Suprapubic skin (tissue), 4 donors: ENCODE measurements at places on chromosomes 4 and X.

- no peak overlapping the region for H3K27ac ChIP-seq
- no peaks in the 10 kb centered on the region for H3K4me1 ChIP-seq
- DNase-seq: no peak
- no peaks in the 10 kb centered on the region for H3K36me3 ChIP-seq
- H3K27me3 ChIP-seq: no peaks in the 10 kb centered on the region
- H3K4me3 ChIP-seq: no peak overlapping the region
These were observed 66.5 kb upstream of the SPIN4 start for GRCh38 chrX:63417649-63418048.

DNA sequence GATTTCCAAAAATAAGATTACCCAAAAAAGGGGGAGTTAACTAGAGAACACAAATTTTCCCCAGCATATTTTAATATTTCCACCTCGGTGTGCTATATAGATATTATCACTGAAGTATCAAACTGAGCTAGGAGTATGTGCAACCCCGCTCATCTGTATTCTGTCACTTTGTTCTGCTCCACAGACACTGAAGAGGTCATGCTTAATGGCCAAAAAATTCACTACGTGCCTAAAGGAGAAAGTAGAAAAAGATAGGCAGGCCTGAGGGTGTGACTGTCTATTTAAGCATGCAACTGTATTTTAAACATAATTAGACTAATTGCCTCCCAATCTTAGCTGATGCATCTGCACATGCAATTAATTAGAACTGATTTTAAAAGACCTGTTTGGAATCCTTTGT is 24.5 kb downstream of the SH3RF1 start:
- no peaks in the 10 kb centered on the region for H3K27me3 ChIP-seq
- peaks cover 18% of the 10 kb centered on the region for H3K4me1 ChIP-seq
- no peaks in the 10 kb centered on the region for H3K36me3 ChIP-seq
- no peak overlapping the region for H3K4me3 ChIP-seq
- no peak for DNase-seq
- no peak overlapping the region for H3K27ac ChIP-seq

DNA sequence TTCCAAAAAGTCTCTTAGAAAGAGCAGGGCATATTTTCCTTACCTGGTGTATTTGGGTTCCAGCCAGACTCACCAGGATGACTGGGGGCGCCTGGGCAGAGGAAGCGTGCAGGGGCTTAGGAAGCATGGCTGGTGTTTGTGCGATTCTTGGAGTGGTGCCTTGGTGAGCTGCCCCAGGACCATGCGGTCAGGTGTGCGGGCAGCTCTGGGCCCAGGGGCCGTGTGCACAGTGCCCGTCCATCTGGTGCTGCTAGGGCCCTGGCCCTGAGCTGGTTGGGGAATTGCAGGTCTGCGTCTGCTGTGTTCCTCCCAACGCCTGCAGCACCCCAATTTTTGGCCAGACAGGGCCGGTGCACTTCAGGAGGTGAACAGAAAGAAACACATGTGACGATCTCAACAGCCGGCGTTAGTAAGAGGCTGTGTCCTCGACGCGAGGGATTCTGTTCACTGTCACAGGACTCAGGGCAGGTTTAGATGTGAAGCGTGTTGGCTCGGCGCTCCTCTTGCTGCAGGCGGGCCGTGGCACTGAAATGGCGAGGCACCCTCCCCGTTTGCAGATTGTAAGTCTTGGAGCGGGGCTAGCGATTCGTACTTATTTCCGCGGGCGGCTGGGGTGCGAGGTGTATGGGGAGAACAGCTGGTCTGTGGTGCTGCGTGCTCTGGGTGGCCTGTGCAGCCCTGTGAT is 15.2 kb downstream of the RGS12 start:
- H3K4me3 ChIP-seq: no peak overlapping the region
- no peak overlapping the region for H3K27ac ChIP-seq
- H3K4me1 ChIP-seq: peaks cover 29% of the 10 kb centered on the region
- H3K36me3 ChIP-seq: no peaks in the 10 kb centered on the region
- H3K27me3 ChIP-seq: no peaks in the 10 kb centered on the region

DNA sequence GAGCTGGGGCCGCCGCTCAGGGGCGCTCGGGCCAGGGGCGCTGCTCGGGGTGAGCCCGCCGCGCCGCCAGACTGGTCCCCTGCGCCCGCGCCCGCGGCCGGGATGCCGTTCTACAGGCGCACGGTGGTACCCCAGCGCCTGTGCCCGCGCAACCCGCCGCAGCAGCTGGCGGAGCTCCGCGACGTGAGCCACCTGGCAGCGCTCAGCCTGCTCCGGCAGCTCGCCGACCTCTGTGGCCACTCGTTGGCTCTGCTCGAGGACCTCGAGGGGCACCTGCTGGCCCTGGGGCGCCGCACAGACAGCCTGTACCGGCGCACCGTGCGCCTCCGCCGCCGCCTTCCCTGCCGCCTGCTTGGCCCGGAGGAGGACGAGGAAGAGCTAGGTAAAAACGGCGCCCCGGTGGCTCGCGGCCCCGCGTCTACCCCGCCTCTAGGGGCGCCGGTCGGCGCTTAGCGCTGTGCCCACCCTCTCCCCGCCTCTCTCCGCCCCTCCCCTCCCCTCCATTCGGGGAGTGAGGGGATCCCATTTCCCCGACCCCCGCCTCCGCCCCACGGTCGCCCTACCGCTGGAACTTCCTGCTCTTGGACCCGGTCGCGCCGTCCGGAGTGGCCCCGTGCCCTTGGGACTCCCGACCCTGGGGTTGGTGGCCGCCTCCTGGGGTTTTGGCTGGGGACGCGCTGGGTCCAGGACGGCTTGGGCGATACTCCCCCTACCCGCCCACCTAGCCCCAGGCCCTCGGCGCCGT is 513 bp downstream of the NHSL2 start:
- DNase-seq: no peak
- H3K27me3 ChIP-seq: peaks cover 25% of the 10 kb centered on the region
- H3K4me3 ChIP-seq: peak overlapping the region; percentile 52

- no peak overlapping the region for H3K27ac ChIP-seq
- no peaks in the 10 kb centered on the region for H3K36me3 ChIP-seq
- H3K4me3 ChIP-seq: no peak overlapping the region
- DNase-seq: no peak
- H3K4me1 ChIP-seq: no peaks in the 10 kb centered on the region
These were observed 799.8 kb downstream of the CCSER1 start for GRCh38 chr4:90926957-90927356.

DNA sequence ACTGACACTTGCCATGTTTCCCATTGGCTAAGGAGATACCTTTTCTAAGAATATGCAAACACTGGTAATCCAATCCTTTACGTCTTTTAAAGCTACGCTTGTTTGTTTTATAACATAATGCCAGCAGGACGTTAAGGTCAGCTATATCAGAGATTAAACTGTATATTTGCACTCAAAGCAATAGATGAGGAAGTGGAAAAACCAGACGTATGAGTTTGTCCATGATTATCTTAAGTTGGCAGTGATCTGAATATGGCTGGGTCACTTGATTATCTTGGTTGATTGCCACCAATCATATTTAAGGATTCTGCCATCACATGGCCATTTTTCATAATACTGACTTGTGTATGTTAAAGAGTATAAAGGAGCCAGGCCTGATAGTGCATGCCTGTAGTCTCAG is 19.4 kb downstream of the TMSB4X start:
- H3K4me3 ChIP-seq: no peak overlapping the region
- H3K4me1 ChIP-seq: peaks cover 4% of the 10 kb centered on the region
- H3K27ac ChIP-seq: no peak overlapping the region
- H3K27me3 ChIP-seq: no peaks in the 10 kb centered on the region

GRCh38 chr4:100288811-100289529 is 98.7 kb upstream of the DDIT4L start:
- H3K27me3 ChIP-seq: no peaks in the 10 kb centered on the region
- H3K27ac ChIP-seq: peak overlapping the region; percentile 13
- H3K36me3 ChIP-seq: no peaks in the 10 kb centered on the region
- no peaks in the 10 kb centered on the region for H3K4me1 ChIP-seq

DNA sequence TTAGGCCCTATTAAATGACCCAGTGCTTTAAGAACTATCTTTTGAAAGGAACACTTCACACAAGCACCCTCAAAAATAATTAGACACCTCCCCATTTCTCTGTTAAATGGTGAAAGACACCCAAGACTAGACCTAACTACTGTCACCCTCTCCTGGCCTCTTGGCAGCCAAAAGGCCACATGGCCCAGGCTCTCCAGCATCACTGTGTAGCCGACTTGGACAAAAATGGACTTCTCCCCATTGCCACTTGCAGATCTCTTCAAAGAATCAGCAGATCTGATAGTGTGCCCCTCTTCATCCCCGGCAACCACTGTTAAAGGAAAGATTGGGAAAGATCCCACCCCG is 2.0 kb downstream of the MID1IP1 start:
- no peaks in the 10 kb centered on the region for H3K4me1 ChIP-seq
- no peak for DNase-seq
- H3K4me3 ChIP-seq: peak overlapping the region; percentile 67
- H3K36me3 ChIP-seq: no peaks in the 10 kb centered on the region

- no peak for DNase-seq
- no peak overlapping the region for H3K4me3 ChIP-seq
- H3K4me1 ChIP-seq: no peaks in the 10 kb centered on the region
- no peaks in the 10 kb centered on the region for H3K36me3 ChIP-seq
- no peak overlapping the region for H3K27ac ChIP-seq
These were observed 1308.6 kb downstream of the ARAP2 start for GRCh38 chr4:34935739-34936138.

GRCh38 chr4:77336411-77337142 is 179.6 kb downstream of the CCNG2 start:
- H3K4me1 ChIP-seq: no peaks in the 10 kb centered on the region
- H3K27ac ChIP-seq: no peak overlapping the region
- H3K36me3 ChIP-seq: no peaks in the 10 kb centered on the region

DNA sequence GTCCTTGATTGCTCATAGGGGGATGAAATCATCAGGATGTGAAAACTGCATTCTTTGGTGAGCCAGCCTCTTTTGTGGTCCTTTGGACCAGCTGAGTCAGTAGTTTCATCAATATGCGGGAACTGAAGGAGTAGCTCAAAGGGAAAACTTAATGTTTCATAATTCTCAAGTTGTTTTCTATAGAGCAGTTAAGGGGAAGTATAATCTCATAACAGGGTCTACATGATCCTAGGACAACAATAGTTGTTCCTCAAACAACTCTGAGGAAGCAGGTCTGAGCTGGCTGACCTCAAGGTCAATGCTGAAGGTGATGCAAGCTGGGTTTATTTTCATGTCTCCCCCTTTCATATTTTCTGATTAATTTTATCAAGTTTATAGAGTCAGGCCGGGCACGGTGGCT is 36.1 kb upstream of the IRF2 start:
- no peak for DNase-seq
- no peak overlapping the region for H3K27ac ChIP-seq
- no peaks in the 10 kb centered on the region for H3K27me3 ChIP-seq
- H3K4me3 ChIP-seq: no peak overlapping the region
- H3K4me1 ChIP-seq: peaks cover 13% of the 10 kb centered on the region
- no peaks in the 10 kb centered on the region for H3K36me3 ChIP-seq

- no peaks in the 10 kb centered on the region for H3K36me3 ChIP-seq
- no peaks in the 10 kb centered on the region for H3K4me1 ChIP-seq
- no peak overlapping the region for H3K4me3 ChIP-seq
- no peaks in the 10 kb centered on the region for H3K27me3 ChIP-seq
These were observed 8.4 kb upstream of the RXFP1 start for GRCh38 chr4:158513256-158513655.

- no peak overlapping the region for H3K27ac ChIP-seq
- no peaks in the 10 kb centered on the region for H3K4me1 ChIP-seq
- H3K27me3 ChIP-seq: no peaks in the 10 kb centered on the region
These were observed 395.9 kb upstream of the GRIA3 start for GRCh38 chrX:122788216-122788615.

DNA sequence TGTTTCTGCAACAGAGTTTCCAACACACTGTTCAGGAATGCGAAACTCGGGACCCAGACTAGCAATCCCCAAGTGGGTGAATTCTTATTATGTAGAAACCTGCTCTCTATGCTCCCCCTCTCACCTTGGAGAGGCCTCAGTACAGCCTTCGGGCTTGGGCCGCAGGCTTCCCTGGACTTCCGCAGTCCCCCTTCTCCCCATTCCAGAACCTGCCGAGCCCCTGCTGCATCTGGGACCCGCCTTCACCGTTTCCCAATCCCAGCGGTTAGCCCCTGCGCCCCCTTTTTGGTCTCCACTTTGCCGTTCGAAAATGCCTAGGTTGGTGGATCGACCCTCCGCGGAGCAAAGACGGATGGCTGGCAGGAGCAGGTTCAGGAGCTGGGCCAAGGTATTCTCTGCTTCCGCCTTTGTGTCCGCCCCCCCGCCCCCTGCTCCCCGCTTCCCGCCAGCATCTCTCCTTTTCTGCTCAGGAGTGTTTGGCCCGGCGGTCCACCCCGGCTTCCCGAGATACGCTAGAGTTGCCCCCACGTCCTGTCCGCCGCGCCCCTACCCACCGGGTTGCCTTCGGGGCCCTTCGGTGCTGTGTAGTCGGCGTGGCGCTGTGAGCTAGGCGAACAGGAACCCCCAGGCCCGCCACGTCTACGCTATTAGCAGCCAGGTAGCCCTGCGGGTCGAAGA is 11.5 kb downstream of the HAND2 start:
- no peaks in the 10 kb centered on the region for H3K36me3 ChIP-seq
- peaks cover 99% of the 10 kb centered on the region for H3K27me3 ChIP-seq
- DNase-seq: no peak

- no peak for DNase-seq
- no peak overlapping the region for H3K27ac ChIP-seq
- no peaks in the 10 kb centered on the region for H3K27me3 ChIP-seq
- no peaks in the 10 kb centered on the region for H3K36me3 ChIP-seq
- no peak overlapping the region for H3K4me3 ChIP-seq
- no peaks in the 10 kb centered on the region for H3K4me1 ChIP-seq
These were observed 15.2 kb upstream of the TXLNG start for GRCh38 chrX:16770970-16771482.

- no peaks in the 10 kb centered on the region for H3K4me1 ChIP-seq
- H3K27me3 ChIP-seq: peaks cover 3% of the 10 kb centered on the region
- H3K36me3 ChIP-seq: no peaks in the 10 kb centered on the region
- H3K4me3 ChIP-seq: no peak overlapping the region
These were observed 76.6 kb upstream of the QRFPR start for GRCh38 chr4:121457278-121457875.

- peaks cover 80% of the 10 kb centered on the region for H3K36me3 ChIP-seq
- H3K4me1 ChIP-seq: no peaks in the 10 kb centered on the region
- H3K27me3 ChIP-seq: no peaks in the 10 kb centered on the region
These were observed 21.2 kb upstream of the HGFAC start for GRCh38 chr4:3420606-3420955.

DNA sequence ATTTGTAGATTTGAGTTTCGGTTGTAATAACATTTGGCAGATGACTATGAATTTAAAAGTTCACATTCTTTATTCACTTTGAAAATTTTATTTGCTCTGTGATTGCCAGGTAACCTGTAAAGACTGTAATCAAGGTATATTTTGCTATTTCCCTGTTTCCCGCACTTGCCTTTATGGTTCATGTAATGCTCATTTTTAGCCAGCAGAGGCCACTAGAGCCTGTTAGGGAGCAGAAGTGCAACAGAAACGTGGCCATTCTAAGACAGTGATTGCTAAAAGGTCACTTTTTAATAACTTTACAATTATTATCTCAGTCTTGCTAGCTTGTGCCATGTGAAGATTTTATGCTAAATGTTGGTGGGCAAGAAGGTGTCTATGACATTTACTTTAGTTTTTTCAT is 12.4 kb downstream of the YIPF6 start:
- H3K36me3 ChIP-seq: peaks cover 6% of the 10 kb centered on the region
- no peak overlapping the region for H3K4me3 ChIP-seq
- no peak for DNase-seq
- no peaks in the 10 kb centered on the region for H3K27me3 ChIP-seq

- no peak for DNase-seq
- H3K27ac ChIP-seq: no peak overlapping the region
- H3K4me1 ChIP-seq: no peaks in the 10 kb centered on the region
- no peaks in the 10 kb centered on the region for H3K27me3 ChIP-seq
These were observed 802.0 kb downstream of the RPA4 start for GRCh38 chrX:97685753-97686152.
